GOT3 (cell line): ENCODE measurements at places on chromosomes 13 and 19.

DNA sequence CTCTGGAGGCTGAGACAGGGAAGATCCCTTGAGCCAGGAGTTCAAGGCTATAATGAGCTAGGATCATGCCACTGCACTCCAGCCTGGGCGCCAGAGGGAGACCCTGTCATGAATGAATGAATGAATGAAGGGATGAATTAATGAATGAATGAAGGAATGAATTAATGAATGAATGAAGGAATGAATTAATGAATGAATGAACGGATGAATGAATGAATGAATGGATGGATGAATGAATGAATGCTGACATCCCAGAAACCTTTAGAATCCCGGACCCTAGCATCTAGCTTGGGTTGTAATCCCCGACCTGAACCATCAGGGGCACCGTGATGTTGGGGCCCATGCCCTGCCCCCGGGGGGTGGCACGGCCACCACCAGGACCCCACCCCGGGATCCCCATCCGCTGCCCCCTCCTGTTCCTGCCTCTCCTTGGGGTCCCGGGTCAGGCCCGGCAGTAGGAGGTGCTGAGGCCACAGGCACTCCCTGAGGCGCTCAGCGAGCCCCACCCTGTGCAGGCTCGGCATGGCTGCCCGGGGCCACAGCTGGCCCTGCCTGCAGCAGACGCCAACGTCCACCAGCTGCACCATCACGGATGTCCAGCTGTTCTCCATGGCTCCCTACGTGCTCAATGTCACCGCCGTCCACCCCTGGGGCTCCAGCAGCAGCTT is 3.4 kb downstream of the EBI3 start:
- no peak for DNase-seq

GRCh38 chr19:33428627-33429125 is 55.2 kb downstream of the CEBPG start:
- DNase-seq, result no peak

GRCh38 chr13:30837227-30838159 is 68.6 kb upstream of the MEDAG start:
- DNase-seq, result no peak

GRCh38 chr19:58009666-58010301 is 7.2 kb upstream of the ZNF606 start:
- no peak for DNase-seq

GRCh38 chr13:35961461-35962220 is 169.5 kb downstream of the DCLK1 start:
- DNase-seq, result no peak

GRCh38 chr19:5593343-5594255 is 25.8 kb upstream of the TINCR start:
- DNase-seq, result no peak

DNA sequence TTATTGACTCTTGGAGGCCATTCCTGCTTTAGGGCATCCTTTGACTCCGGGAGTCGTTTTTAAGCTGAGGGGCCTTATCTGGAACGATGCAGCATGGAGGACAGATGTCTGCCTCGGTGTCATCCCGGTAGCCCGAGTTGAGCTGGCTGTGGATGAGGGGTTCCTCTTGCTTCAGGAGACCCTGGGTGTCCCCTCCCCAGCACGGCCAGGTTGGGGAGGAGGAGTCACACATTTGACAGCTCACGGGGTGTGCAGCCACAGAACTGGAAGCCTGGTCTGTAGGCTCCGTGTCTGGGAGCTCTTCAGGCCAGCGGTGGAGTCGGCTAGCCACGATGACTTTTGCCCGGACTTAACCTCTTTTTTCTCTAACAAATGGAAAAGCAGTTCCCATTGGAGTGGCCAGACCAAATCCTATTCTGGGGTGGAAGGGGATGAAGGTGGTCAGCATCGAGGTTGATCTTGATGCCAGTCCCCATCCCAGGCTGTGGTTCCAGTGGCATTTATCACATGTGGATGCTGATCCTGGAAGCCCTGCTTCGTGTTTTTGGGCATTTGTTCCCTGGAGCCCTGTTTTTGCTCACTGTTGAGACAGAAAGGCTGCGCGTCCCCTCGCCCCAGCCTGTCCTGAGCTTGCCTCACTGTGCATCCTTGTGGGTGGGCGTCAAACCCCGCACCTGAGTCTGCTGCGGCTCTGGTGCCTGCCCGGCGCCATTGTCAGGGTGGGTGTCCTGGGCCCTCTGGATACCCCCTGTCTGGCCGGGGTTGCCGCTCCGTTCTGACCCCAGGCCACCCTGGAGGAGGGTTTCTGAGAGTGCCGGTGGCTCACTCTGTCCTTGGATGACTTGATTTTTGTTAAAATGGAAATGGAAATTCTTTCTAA is 12.0 kb downstream of the TFDP1 start:
- no peak for DNase-seq

GRCh38 chr19:33235996-33236350 is 10.3 kb upstream of the SLC7A10 start:
- DNase-seq, result no peak

DNA sequence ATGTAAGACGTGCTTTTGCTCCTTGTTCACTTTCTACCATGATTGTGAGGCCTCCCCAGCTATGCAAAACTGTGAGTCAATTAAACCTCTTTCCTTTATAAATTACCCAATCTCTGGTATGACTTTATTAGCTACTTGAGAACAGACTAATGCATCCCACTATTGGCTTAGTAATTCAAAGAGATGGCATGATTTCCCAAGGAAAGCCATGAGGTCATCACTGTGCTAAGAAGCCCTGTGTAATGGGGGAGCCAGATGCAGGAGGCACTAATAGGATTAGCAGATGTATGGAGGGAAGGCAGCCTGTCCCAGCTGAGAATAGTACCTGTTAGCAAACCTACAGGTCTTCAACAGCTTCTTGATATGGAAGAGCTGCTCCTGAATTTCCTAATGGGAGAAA is 38.1 kb downstream of the RUBCNL start:
- DNase-seq, result no peak
